Mammary epithelial cell (primary cell): ENCODE measurements at places on chromosomes 16 and 17.
A peak's percentile ranks its signal among the peaks of the same experiment; 100 is the strongest.

DNA sequence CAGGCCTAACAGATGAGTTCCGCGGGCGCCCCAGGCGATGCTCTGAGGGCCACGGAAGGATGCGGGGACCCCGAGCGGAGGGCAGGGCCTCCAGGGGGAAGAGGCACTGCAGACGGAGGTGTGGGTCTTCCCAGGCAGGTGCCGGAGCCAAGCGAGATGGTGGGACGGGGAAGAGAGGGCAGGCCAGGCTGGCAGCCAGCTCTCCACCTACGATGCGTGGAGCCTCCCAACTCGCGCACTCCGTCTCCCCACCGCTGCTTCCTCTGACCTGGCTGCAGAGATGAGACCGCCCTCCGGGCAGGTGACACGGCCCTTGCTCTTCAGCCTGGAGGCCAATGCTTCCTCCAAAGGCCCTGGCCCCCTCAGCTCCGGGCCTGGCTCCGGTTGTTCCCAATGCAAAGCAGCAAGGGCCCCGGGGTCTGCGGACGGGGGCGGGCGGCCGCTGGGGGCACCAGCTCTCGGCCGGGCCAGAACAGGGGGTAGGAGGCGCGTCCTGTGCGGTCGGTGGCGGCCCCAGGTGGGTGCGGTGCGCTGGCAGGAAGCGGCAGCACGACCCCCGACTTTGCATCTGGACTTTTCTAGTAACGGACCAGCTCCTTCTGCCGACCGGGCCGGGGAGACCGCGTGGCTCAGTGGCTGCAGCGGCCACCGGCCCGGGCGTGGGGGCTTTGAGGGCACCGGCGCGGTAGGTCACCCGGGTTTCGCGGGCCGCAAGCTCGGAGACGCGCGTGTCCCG, 1.5 kb upstream of the SOX8 start:
- DNase-seq = no peak

DNA sequence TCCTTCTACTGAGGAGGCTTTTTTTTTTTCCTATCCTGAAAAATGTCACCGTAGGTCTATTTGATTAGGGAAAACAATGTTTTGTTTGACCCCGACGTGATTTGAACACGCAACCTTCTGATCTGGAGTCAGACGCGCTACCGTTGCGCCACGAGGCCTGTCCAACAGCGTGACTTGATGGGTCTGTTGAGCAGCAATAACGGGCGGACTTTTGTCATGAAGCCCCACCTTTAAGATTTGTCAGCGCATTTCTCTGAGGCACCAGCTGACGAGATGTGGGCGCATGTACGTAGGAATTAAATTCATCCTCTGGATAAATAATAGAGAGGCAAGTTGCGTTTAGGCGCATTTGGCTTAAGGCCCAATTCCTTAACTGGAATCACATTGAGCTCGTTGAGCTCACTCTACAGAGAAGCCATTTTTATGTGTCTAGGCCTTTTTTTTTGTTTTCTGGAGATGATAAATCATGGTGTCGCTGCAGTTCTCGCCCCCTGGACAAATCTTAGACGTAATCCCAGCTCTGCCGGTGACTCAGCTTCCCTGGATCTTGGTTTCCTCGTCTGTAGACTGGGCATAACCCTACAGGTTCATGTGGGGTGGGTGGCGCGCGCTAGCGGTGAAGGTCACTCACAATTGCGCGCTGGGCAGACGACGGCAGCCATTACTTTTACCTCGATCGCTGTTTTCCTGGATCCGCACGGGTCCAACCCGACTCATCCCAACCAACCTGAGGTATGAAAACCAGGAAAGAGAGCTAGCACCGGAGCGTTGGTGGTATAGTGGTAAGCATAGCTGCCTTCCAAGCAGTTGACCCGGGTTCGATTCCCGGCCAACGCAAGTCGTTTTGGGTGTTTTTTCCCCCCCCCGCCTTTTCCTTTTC, 10.6 kb upstream of the AURKB start:
- peak; percentile 88 for DNase-seq

DNA sequence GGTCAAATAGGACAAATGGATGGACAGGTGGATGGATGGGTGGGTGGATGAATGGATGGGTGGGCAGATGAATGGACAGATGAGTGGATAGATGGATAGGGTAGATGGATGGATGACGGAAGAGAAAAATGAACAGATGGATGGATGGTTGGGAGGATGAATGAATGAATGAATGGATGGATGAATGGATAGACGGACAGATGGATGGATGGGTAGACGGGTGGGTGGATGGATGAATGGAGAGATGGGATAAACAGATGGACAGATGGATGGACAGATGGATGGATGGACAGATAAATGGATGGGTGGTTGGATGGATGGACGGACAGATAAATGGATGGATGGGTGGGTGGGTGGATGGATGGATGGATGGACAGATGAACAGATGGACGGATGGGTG, 232.8 kb downstream of the GRIN2A start:
- DNase-seq = no peak

- DNase-seq = peak; percentile 33
These were observed 19.2 kb downstream of the PLXDC1 start for GRCh38 chr17:39132192-39132610.

DNA sequence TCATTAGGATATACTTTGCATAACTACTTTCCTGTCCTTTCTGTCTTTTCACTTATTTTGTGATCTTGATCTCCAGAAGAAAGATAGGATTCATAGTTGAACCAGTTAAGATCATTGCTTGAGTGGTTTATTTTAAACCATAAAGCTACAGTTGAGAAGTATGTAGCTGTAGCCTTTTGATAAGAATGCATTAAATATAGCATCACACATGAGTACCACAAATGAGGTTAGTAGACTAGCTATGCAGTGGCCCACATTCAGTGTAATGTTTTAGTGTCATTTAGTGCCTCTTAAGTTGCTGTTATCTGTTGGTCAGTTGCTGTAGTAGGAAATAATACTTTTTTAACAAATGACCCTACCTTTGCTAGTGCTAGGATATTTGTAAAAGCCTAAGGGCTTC, 1.3 kb downstream of the NLK start:
- DNase-seq = no peak

DNA sequence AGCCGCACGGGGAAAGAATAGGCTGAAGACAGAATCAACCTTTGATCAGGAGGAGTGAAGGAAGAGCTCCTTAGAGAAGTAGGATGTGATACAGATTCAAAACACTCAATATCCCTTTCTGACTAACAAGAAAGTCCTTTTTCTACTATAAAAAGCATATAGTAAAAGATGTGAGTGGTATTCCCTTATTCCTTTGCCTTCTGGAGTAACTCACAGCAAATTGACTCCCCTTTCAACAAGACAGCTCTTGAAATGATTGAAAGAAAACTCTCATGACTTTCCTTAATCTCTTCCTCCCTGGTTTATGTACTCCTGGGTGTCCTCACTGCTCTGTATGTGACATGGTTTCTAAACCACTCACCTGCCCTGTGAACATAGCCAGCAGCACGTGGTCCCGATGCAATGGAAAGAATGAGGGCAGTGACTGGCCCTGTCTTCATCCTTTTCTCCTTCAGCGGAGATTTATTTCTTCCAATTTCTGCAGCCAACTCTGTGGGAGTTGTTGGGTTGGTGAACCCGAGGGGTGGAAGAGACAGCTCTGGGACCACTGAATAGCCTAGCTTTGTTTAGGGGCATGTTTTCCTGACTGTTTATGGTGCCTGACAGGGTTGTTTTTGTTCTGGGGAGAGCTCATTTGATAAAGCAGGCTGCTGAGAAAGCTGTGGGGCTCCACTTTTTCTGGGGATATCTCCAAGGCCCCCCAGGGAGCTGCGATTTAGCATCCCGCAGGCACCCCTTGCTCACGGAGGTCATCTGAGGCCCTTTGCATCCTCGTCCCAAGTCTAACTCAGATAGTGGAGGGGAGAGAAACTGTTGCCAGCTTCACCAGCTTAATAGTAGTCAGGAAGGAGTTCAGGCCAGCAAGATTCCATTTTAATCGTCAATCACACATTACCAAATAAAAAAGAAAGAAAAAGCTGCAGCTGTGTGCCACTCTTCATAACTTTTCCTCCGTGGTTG, 46.7 kb downstream of the MAP2K6 start:
- no peak for DNase-seq

GRCh38 chr17:81406117-81406953, 11.1 kb downstream of the BAHCC1 start:
- no peak for DNase-seq

- no peak for DNase-seq
These were observed 6.7 kb upstream of the ABCC3 start for GRCh38 chr17:50627782-50628601.

DNA sequence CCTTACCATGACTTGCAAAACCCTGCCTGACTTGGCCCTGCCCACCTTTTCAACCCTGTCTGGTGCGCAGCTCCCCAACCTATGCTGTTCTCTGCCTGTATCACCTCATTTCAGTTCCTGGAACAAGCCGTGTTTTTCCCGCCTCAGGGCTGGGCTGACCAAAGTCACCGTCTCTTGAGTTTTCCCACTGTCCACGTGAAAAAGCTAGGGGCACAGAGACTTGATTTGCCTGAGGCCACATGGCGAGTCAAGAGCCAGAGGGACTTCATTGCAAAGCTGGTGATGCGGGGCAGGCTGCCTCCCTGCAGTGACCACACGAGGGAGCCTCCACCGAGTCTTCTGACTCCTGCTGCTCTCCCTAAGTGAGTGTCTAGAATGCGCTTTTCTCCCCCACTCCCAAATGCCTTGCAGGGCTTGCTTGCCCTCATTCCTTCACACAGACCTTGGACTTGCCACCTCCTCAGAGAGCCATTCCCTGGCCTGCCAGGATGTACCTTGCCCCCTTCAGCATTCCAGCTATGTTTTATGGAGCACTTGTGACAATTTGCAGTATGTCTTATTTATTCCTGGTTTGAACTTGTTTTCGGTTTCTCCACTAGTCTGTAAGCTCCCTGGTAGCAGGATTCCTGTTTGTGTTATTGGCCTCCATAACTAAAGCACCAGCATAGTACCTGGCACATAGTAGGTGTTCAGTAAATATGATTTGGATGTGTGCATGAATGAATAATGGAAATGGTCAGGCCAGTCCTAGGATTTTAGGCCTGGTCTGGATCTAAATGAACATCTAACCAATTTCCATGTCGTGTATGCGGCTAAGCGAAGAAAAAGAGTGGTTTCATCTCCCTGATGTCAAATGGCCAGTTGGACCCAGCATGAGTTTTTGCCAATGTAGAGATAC, 252.3 kb downstream of the SNX29 start:
- DNase-seq = peak; percentile 40

GRCh38 chr17:64356304-64356686, 34.4 kb downstream of the PECAM1 start:
- no peak for DNase-seq

- no peak for DNase-seq
These were observed 22.1 kb downstream of the MAP1LC3B start for GRCh38 chr16:87414251-87414680.

DNA sequence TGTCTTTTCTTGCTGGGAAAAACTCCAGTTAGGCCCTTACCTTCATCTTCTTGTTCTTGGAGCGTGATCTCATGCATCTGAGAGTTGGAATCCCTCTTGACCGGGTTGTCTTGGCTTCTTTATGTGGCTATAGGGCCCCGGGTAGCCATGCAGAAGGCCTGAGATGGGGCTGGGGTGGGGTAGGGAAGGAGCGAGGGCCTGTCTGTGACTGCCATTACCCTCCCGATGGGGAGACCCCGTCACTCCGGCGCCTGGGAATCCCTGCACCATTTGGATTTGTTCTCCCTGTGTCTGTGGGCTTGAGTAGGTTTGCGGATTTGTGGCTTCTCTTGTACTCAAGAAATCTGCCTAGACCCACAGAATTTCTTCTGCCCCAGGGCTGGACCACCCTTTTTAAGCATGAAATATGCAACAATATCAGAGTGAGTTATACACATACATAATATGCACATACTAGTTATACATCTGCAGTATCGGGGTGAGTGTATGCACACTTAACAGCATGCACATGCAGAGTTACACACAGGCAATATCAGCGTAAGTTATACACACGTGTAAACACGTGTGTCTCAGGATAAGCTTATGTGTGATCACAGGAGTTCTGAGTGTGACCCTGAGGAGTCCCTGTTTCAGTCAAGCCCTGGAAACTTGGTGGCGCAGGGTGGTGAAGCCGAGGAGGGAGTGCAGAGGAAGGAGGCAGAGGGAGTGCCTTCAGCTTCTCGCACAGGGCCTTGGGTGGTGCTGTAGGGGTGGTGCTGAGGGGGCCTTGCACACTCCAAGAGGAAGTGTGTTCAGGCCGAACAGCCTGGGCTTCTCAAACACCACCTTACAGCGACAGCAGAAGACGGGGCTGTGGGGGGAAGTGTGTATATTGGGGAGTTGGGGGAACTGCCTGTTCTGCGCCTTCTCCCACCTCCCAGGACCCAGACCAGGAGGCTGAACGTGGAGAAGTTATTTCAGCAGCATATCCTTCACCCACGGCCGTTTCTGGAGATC, 18.5 kb downstream of the CCDC42 start:
- no peak for DNase-seq

- DNase-seq = no peak
These were observed 15.0 kb downstream of the CD300E start for GRCh38 chr17:74608511-74608910.

DNA sequence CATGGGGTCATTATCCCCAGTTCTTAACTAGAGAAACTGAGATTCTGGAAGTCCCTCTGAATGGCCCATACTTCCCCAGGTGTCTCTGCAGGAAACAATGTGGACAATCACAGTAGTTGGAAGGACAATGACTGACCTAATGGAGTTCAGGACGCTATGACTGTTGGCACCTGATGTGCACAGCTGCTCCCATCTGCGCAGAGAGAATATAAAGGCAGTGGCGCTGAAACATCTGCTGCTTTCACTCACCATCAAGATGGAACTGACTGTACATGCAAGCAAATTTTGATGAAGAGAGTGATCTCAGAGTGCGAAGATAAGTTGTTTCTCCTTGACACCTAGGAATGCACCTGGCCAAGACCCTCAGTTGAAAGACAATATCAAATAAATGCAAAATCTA, 395.7 kb upstream of the ASIC2 start:
- DNase-seq = no peak

GRCh38 chr16:10080051-10080772, 102.0 kb downstream of the GRIN2A start:
- peak; percentile 93 for DNase-seq

DNA sequence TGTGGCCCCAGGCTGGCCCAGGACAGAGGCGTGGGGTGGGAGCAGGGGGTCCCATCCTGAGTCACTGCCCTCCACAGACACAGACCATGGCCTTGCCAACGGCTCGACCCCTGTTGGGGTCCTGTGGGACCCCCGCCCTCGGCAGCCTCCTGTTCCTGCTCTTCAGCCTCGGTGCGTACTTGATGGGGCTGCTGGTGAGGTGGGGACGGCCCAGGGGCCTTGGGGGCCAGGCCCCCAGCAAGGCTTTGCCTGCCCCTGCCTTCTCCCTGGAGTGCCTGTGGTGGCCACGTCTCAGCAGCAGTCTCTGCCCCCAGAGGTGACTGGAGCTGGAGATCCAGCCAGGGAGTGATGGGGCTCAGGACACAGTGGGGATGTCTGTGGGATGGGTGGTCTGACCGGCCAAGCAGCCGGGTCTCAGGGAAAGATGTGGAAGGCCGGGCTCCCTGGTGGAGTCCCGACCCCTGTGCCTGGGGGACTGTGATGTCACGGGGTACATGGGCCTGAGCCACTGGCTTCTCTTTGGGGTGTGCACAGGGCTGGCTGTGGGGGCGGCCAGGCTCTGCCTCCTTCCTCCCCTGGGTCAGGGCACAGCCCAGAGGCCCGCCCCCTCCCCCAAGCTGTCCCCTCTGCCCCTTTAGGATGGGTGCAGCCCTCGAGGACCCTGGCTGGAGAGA, 2.2 kb downstream of the MSLN start:
- DNase-seq = no peak
